ENCODE measurements at places on chromosomes 4 and X.

DNA sequence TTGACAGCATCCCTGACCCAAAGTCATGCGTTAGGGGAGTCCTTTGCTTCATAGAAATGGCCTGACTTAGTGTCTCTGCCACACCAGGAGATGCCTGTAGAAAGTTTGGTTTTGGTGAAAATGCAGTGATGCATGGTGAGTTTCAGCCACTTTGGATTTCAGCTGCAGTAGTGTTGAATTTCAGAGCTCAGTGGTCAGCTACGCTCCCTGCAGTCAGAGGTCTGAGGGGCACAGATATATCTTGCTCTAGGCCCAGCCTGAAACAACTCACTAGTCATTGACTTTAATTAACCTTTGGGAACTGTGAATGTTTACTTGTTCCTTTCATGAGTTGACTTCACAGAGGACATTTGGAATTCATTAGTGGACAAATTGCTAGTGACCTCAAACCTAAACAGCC is 17.5 kb downstream of the RBMX2 start:
- no peak for DNase-seq

- DNase-seq, result no peak
These were observed 22.1 kb downstream of the LUZP4 start for GRCh38 chrX:115311601-115312001.

- no peak for DNase-seq
These were observed 17.1 kb downstream of the CTBP1 start for GRCh38 chr4:1231637-1232360.

GRCh38 chr4:57490520-57491255 is 380.5 kb upstream of the IGFBP7 start:
- DNase-seq, result no peak

DNA sequence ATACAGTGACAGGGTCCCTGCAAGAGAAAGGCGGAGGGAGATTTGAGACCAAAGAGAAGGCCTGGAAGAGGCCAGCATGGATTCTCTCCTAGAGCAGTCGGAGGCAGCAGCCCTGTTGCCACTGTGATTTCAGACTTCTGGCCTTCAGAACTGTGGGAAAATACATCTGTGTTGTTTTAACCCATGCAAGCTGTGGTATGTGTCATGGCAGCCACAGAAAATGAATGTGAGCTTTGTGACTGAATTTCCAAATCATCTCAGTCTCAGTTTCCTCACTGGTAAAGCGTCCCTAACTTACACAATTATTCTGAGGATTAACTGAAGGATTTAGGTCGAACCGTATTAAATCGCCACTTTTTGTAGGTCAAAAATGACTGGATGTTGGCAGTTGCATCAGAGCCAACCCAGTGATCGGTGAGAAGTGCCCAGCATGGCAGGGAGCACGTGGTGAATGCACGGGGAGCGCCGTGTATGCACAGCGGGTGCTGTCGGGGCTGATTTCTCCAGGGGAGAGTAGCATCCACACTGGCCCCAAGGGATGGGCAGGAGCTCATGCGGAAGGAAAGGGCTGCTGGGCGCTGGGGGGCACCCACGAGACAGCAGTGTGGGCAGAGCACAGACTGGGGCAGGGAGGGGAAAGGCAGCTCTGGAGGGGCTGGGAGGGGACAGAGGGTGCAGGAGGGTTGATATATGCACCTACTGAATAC is 23.8 kb upstream of the NSG1 start:
- no peak for DNase-seq

GRCh38 chrX:95505721-95506120 is 1178.9 kb upstream of the DIAPH2 start:
- no peak for DNase-seq

- no peak for DNase-seq
These were observed 35.4 kb upstream of the HPSE start for GRCh38 chr4:83369831-83370639.

GRCh38 chrX:23662853-23663252 is 4.4 kb upstream of the PRDX4 start:
- DNase-seq, result no peak

GRCh38 chr4:15398001-15398400 is 29.8 kb upstream of the C1QTNF7 start:
- no peak for DNase-seq

GRCh38 chr4:90958256-90958895 is 831.2 kb downstream of the CCSER1 start:
- DNase-seq, result peak; percentile 65

DNA sequence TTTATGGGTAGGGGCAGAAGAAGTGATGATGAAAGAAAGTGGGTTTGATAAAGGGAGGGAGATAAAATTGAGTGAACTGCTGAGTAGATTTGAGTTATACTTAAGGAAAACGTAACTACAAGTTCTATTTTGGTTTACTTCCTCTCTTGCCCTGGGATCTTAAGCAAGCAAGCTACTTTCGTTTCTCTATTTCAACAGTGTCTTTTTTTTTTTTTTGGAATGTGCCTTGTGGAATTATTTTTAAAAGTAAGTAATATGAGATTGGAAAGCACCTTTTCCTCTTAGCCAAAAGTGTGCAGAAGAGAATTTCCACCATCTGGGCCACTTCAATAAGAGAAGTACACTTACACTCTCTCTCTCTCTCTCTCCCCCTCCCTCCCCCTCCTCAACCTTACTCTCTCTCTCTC is 16.0 kb upstream of the C4orf36 start:
- DNase-seq, result no peak

DNA sequence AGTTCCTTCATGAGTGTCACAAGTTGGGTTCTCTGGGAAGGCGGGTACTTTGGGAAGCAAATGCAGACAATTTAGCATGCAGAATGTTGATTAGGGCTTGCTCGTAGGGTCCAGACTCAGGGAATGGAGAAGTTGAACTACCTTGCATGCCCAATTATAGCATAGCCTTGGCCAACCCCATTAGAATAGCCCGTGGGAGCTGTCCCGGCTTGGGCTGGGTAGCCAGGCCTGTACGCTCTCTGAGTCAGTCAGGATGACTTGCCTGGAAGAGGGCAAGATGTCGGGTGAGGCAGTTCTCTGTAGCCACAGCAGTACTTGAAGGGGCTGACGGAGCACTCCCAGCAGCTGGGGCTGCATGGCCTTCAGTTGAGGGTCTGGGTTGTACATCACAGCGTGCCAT is 19.5 kb downstream of the KIAA0232 start:
- DNase-seq, result no peak

- DNase-seq, result no peak
These were observed 205.4 kb upstream of the RPS6KA3 start for GRCh38 chrX:20472148-20472547.

- peak; percentile 26 for DNase-seq
These were observed 669 bp upstream of the PPARGC1A start for GRCh38 chr4:23890369-23891063.

- peak; percentile 9 for DNase-seq
These were observed 6.9 kb upstream of the AFF1 start for GRCh38 chr4:86927843-86928395.

- no peak for DNase-seq
These were observed 13.7 kb upstream of the SORBS2 start for GRCh38 chr4:185825737-185826136.

DNA sequence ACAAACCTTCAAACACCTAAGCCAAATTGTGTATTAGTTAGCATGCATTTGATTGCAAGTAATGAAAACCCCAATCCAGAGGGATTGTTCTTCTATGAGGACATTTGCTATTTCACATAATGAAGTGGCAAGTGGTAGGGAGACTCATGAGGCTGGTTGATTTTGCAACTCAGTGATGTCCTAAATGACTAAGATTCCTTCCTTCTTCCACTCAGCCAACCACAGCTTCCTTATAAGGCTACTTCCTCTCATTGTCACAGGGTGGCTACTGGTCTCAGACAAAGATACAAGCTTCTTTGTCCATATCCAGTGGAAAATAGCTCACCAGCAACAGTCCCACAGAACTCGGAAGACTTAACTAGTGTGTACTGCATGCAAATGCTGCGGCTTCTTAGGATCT is 5.3 kb upstream of the OTC start:
- no peak for DNase-seq

DNA sequence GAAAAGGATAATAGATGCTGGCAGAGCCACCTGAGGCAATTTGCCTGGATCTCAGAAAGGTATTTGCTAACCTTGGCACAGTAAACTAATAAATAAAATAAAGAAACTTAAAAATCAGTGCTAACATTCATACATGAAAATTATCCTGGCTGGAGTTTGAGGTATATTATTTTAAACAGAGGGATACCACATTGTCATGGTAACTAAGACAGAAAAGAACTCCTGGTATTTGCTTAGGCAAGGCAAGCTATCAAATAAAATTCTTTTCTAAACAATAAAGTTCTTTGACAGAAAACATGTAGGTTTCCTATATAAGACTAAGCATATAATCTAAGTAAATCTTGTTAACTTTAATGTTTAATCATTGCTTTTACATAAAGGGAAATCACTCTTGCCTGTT is 218.8 kb downstream of the MAGEB17 start:
- DNase-seq, result no peak

DNA sequence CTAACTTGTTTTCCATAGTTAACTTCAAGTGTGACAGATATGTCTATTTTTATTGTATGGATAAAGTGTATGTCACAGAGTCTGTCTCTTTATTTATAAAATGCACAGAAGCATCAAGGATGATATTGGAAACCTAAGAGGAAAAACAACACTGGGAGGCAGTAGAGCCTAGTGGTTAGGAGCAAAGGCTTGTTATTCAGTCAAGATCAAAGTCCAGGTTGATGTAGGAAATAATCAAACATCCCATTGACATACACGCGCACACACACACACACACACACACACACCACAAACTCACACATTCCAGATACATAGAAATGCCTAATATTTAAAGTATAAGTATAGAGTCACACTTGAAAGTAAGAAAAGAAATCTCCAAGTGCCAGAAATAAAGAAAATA is 206.8 kb downstream of the CHRDL1 start:
- no peak for DNase-seq

DNA sequence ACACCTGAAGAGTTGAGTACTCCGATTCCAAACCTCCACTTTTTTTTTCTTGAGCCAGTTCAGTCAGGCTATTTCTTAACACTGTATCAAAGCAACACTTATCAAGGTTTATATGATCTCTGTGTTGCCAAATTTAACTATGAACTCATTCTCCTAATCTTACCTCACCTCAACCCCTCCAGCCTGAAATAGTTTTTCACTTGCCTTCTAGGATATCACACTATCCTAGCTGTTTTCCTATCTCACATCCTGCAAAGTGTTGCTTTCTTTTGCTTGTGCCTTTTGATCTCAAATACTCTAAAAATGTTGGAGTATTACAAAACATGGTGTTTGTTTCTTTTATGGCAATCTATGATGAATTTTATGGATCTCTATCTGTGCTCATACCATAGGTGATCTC is 415.0 kb downstream of the CFAP47 start:
- DNase-seq, result no peak

GRCh38 chrX:110665223-110666002 is 130.2 kb downstream of the CHRDL1 start:
- DNase-seq, result peak; percentile 15

DNA sequence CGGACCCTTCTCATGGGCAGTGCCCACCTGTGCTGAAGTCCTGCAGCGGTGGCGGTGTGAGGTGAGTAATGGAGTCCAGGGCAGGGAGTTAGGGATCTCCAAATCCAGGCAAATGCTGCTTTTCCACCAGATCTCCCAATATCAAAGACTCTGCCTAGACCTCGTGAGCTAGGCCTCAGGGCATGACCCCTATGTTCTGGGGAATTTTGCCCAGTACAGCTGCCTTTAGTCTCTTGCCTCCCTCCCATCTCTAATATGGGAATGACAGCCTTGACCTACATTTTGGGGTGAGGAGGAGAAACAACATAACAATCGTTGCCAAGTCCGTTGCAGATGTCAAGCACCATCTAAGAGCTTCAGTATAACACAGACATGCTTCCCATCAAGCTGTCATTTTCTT is 7.3 kb downstream of the PAK3 start:
- no peak for DNase-seq

GRCh38 chr4:82500435-82501153 is 61.2 kb downstream of the TMEM150C start:
- DNase-seq, result no peak

GRCh38 chrX:44503560-44503959 is 39.1 kb downstream of the FUNDC1 start:
- no peak for DNase-seq

DNA sequence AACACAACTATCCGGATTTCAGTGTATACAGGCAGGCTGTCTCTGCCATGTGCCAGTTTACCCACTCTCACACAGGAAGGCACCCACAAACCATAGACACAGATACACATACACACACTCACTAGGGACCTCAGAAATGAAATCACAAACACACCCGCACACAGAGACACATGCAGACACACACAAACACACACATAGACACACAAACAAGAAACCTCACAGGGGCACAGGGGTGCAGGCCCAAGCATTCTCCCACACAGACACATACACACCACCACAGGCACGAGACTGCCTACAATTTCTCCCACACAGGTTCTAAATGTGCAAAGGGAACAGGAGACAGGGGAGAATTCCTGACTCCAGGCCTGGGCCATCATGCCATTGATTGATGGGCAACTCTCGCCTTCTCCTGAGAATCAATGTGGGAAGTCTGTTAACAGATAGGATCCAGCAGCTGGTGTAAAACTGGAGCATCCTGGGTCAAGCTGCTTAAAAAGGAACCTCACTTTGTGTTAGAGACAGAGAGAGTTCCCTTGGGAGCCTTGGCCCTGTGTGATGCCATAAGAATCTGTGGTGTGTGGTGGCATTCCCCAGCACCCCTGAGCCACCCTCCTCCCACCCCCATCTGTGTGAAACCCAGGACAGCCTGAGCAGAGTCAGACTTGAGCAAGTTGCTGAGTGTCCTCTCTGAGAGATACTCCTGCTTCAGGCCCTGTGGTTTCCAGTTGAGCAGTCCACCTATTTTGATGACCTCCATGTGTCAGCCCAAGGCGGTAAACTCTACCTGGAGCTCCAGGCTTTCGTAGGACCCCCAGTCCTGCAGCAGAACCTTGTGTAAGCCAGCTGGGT is 33.9 kb downstream of the NBDY start:
- DNase-seq, result no peak

DNA sequence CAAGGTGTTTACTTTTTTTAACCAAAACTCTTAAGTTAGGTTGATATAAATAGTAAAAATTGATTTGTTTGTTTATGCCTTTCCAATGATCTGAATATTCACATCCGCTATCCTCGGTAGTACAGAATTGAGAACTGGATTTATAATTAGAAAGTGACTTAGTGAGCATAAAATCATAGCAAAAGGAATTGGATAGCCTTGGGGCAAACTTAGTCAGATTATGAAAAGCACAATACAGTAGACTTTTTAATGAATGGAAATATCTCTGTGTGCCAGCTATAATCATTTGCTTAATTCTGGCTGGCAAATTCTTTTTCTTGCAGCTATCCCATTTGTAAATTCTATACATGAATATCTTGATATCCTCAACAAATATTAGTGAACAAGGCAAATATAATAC is 713.5 kb downstream of the ADGRL3 start:
- DNase-seq, result no peak

Data from ACHN (cell line).